Lower lobe of right lung (tissue), 2 donors: ENCODE measurements at places on chromosomes 3 and 15.

DNA sequence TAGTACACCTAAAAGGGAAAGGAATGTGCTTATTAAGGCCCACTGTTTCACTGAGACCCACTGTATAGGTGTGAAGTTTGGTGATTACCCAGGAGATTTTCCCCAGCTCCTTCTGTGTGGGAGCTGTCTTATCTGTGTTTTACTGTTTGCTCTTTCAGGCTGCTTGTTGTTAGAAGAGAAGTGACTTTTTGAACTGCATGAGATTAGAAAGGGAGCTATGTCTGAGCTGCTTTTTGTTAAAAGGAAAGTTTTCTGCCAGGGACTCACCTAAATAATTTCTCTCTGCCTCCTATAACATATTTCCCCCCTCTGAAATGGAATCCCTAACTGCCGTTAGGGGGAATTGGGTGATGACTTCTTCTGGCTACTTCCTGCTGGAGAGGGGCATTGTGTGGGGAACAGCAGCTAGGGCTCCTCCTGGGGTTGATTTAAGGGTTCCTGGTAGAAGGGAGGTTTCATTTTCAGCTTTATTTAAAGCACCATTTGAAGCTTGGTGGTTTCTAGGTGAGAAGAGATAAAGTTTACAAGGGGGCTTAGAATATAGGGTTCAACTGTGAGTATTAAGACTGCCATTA lies 77.1 kb upstream of the ATP11B start:
- DNase-seq = no peak

GRCh38 chr15:58544756-58545155 lies 113.0 kb downstream of the LIPC start:
- DNase-seq = no peak

- no peak for DNase-seq
Observed at GRCh38 chr15:89777073-89777751, 1.1 kb downstream of the MESP2 start.

GRCh38 chr3:147216143-147216673 lies 190.1 kb downstream of the ZIC4 start:
- DNase-seq = no peak

DNA sequence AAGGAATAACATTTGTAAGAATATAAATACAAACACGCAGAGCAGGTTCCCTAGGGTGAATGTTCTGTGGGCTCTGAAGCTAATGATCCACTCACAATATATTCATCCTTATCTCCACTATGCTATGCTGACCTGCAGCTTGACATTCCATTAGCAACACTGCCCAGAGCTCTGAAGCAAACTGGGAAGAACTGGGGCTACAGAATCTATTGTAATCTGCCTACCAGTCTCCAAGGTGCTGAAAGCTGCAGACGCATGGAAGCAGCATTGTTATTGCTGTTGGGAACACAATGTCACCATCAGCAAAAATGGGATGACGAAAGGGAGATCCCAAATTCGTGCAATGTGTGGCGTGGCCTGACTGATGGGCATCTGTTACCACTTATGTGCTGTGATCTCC lies 316.7 kb upstream of the RORA start:
- DNase-seq = no peak

- DNase-seq = no peak
Observed at GRCh38 chr3:106183762-106184391, 315.1 kb upstream of the CBLB start.

DNA sequence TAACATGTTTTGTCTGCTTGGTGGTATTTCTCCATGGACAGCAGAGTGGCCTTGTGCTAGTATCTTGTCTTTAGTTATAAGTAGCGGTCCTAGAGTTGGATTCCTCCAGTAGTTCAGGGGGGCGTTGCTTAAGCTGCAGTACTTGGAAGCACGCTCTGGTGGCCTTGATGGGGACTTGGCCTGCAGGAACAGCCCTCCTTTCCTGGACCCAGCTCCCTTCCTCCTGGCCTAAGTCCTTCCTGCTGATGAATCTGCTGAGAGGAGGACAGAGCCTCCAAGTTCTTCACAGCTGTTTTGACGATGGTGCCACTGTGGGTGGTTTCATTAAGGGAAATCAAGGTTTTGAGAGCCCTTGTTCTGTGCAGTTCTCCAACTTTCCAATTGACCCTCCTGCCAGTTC lies 38.6 kb upstream of the SEC22A start:
- DNase-seq = no peak

DNA sequence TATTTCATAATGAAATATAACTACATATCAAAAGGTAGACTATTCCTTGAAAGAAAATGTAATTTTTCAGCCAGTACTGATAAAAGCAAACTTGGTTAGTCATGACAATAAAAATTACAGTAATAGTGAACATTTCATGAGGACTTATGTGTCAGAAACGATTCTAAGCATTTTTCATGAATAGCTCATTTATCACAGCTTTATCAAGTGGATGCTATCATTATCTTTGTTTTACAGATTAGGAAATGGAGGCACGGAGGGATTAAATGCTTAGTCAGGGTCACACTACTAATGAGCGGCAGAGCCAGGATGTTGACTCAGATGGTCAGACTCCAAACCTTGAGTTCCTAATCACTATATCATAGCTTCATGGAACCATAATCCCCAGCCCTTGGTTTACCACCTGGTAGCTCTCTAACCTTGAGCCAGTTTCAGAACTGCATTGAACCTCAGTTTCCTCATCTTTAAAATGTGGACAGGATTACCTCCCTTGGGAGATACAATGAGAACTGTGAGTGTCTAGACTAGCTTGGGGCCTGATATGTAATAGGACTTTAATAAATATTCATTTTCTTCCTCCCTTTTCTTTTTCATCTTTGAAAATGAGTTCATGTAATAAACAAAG lies 85.4 kb downstream of the TNIK start:
- no peak for DNase-seq

DNA sequence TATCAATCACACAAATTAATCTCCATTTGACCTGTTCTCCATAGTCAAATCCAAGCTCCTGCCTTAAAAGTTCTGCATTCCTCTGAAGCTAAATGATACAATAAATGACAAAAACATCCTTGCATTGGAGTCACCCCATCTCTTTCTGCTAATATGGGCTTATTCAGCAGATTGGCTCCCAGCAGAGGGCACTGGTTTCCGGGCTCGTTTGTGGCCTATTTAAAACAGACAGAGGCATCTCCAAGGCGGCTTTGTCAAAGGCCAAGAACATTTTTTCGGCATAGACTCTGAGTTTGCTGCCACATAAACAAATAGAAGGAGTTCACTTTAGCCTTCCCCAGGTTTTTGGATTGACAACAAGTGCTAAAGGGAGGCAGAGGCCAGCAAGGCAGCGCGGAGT lies 204.4 kb upstream of the RASGRP1 start:
- no peak for DNase-seq
